CD8-positive, alpha-beta T cell (primary cell): ENCODE measurements at places on chromosomes 12 and 14.

GRCh38 chr14:31059152-31059924 is 33.2 kb upstream of the STRN3 start:
- DNase-seq, result no peak

DNA sequence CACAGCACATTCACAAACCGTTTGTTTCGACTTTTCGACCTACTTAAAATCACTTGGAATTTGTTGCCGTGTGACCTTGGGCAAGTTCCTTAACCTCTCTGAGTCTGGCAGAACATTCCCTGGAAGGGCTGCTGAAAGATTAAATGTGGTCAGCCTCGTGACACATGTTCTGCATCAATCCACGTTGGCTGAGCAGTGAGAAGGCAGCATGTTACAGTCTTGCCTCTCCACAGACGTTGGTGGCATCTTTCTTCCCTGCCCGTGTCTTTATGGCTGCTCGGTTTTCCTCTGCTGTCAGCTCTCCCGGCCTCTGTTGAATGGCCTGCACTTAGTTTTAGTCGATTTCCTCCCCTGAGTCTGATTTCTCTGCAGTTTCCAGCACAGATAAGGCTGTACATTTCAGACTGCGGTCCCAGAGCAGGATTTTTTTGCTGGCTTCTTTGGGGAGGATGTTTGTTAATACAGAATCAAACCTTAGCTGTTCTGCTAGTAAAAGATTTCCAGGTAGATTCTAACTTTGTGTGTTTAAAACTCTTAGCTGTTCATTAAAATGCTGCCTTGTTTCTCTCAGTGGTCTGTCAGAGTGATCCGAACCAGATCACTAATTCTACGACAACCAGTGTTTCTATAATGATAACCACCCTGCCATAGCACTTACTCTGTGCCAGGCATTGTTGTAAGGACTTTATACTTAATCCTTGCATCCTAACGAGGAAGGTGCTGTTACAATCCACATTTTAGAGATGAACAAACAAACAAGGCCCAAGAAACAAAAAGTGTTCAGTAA is 217.1 kb downstream of the CHST11 start:
- DNase-seq, result no peak

DNA sequence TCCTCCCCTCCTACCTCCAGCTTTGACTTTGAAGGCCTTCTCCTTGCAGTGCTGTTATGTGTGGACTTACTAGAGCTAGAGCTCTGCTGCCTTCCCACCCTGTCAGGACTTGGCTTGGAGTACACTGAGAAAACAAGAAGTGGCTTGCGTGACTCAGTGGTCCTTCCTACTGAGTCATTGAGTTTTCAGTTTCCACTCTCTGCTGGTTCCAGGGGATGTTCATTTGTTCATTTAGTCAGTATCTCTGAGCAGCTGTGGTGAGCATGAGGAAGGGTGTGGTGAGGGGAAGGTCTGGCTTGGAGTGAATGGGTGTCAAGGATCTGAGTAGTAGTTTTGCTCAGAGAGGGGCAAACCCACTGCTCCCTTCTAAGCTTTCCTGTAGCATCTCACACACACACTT is 17.2 kb upstream of the ELK3 start:
- peak; percentile 31 for DNase-seq

DNA sequence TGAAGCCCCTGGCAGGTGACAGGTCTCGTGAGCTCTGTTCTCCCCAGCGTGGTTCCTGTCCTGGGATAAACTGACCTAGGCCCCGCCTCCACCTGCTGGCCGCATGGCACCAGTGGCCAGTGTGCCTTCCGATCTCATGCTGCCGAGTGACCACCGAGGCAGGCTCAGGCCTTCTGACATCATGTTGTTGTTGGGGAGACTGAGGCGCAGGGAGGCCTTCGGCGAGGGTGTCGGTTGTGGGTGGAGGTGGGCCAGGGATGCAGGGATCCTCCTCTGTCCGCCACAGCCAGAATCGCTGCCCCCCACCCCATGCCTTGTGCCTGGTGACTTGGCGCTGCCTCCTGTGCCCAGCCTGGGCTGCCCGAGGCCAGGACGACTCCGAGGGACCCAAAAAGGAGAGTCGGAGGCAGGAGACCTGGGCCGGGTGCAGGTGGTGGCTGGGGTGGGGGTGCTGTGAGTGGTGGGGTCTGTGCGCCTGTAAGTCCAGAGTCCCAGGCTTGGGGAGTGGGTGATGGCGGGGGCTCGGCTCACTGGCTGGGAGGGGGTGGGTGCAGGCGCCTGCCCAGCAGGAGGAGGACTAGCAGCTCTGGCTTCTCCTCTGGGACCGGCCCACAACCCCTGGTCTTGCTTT is 24.3 kb downstream of the ASPG start:
- DNase-seq, result no peak

DNA sequence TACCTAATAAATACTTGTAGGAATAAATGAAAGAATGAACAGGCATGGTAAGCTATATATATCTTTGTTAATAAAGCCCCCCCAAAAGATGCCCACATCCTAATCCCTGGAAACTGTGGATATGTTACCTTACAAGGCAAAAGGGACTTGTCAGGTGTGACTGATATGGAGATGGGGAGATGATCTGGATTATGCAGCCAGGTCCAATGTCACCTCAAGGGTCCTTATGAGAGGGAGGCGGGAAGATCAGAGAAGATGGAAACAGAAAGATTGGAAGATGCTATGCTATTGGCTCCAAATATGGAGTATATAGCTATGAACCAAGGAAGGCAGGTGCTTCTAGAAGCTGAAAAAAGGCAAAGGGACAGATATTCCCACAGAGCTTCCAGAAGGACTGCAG is 3.4 kb downstream of the RBM19 start:
- no peak for DNase-seq

DNA sequence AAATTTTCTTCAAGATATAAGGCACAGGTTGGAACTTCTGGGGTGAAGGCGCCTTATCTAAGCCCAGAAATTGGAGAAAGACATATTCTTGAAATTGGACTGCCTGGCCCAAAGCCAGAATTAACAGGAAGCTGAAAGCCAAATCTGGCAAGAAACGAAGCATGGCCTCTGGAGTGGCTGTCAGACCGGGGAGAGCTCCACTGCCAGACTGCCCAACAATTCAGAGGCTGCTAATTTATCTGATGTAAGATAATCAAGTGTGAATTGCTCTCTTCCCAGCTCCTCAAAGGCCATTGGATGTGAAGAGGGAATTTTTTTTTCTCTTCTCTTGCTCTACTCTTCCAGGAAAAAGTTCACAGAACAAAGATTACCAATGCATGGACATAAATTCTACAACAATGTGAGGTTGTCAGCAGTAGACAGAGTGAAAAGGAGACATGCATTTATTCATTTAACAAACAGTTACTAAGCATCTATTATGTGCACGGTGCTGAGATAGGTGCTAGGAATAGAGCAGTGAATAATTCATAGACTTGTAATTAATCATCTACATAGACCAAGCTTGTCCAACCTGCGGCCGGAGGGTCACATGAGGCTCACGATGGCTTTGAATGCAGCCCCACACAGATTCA is at the start of gene GDF3:
Gene GDF3, minus strand, starts transcription at position 210 of the 632 bp plus-strand sequence. Its CDS starts 47 bp downstream, at position 163.
- DNase-seq, result no peak

- no peak for DNase-seq
These were observed 96.5 kb downstream of the DENND5B start for GRCh38 chr12:31494455-31494854.

GRCh38 chr14:102201353-102201738 is 61.6 kb downstream of the WDR20 start:
- DNase-seq, result no peak
